Activated CD4-positive, CD25-positive, alpha-beta regulatory T cell treated with anti-CD3 and anti-CD28 coated beads, Interleukin-2, amount 50 U/mL, for 16 hours (primary cell): ENCODE measurements at places on chromosomes 7 and 10.

GRCh38 chr7:101952355-101953247 lies 135.2 kb downstream of the CUX1 start:
- DNase-seq = no peak

DNA sequence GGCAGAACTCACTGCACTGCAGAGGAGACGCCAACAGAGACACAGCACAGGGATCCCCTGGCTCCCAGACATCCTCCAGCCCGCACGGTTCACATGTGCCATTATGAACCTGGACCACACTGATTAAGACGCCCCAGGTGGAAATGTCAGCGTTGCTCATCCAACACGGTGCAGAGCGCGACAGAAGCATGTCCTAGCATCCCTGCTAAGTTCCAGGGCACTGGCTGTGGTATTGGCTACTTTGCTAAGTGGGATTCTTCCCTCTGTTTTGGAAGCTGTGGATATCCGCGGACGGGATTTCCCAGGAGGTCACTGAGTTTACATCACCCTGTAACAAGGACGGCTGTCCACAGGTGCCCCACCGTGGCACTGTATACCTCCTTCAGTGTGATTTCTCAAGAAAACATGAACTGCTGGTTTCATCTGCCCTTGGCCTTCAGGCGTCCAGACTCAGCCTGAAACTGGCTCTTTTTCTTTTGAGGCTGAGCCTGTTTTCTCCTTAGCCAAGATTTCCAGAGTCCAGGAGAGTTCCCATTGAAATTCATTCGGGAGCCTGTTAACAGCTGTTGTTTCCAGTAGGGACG lies 324.0 kb downstream of the WDR37 start:
- DNase-seq = no peak

DNA sequence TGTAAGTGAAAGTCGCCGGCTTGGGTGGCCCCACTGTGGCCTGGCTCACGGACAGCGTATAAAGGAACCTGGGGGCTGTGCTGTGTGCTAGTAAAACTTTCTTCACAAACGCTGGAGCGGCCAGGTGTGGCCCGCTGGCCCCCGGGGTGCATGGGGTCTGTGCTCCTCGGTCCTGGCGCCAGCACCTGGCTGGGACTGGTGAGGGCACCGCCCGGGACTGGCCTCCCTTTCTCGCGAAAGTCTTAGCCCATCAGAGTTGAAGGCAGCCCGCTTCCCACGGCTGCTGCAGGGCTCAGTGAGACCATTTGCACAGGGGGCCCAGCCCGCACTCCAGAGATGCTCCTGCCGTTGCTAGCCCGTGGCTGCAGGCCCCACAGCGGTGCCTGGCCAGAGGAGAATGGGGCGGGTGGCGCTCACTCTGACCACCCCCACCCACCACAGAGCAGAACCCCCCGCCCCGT lies 5.8 kb downstream of the PWWP2B start:
- DNase-seq = no peak

DNA sequence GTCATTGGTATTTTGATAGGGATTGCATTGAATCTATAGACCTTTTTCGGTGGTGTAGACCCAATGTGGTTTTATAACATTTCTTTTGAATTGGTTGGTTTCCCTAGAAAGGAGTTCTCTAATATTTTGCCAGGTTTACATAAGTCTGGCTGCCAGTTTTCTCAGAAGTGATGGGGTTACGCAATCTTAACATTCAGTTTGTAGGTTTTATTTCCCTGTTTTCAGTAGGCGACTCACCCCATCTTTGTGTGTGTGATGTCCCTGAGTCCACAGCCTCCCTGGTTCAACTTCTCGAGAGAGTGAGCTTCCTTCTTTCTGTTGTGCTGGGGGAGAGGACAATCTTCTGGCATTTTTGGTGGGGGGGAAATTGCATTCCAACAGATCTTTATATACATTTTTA lies 9.6 kb upstream of the KIF5B start:
- no peak for DNase-seq

- DNase-seq = no peak
These were observed 27.9 kb downstream of the DUSP5 start for GRCh38 chr10:110525349-110526260.

DNA sequence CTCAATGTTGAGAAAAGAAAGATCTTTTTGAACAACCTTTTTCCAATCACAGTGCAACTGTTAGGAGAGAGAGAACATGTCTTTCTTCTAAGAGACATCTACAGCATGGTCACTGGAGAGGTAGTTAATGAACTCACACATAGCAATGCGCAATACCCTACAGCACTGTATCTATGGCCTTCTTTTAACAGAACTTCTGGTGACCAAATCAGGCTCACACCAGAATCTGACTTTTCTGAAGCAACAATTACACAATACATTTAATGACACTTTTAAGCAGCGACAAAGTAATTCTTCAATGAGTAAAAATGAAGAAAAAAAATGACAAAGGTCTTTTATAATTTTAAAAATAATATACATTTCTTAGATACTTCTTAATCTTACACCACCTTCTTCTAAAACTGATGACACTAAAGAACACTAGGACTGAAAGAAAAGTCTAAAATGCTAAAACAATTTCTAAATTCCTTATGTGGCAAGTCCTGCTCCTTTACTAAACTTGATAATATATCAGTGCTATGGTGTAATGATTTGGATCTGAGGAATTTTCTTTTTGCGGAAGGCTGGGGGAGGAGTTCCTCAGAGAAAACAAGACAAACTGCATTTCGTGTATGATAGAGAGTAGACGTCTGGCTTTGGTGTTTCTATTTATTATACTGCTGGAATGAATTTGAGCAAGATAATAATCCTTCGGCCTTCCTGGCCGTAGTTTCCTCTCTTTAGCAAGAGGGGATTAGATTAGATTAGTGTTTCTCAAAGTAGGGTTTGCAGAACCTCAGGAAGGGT lies 166.3 kb downstream of the ZNF438 start:
- no peak for DNase-seq

DNA sequence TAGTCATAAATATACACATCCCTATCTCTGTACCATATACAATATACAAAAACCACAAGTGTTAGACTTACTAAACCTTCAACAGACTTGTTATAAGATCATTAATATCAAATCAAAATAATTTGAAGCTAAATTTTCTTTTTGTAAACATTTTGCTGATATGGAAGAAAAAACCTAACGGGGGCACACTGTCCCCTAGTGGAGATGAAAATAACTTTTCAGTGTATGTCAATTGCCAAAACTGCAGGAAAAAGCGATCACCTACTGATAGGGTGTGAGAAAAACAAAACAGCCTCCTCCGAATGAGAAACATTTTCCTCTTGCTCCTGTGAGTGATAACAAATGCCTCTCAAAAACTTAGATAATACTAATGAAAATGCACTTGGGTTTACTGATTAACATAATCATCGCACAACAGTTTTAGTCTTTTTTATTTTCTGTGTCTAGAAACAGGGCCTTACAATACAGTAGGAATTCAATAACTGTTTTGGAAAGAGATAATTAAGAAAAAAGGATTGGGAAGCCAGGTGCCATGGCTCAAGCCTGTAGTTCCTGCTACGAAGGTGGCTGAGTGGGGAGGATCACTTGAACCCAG lies 322.7 kb downstream of the CRPPA start:
- no peak for DNase-seq

DNA sequence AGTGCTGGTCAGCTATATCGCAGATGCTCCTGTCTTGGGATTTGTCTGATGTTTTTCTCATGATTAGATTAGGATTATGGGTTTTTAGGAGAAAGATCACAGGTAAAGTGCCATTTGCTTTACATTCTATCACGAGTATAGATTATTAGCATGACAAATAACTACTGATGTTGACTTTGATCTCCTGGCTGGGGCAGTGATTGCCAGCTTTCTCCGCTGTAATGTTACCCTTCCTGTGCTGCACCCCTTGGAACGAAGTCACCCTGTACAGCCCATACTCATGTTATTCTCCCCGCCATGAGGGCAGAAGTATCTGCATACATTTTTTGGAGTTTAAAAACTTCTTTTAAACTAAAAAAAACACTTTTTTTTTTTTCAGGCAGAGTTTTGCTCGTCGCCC lies 10.8 kb upstream of the CLDN4 start:
- no peak for DNase-seq

GRCh38 chr7:30950197-30950596 lies 13.6 kb upstream of the GHRHR start:
- no peak for DNase-seq

- DNase-seq = no peak
These were observed 153.7 kb downstream of the TNS3 start for GRCh38 chr7:47428052-47428767.

DNA sequence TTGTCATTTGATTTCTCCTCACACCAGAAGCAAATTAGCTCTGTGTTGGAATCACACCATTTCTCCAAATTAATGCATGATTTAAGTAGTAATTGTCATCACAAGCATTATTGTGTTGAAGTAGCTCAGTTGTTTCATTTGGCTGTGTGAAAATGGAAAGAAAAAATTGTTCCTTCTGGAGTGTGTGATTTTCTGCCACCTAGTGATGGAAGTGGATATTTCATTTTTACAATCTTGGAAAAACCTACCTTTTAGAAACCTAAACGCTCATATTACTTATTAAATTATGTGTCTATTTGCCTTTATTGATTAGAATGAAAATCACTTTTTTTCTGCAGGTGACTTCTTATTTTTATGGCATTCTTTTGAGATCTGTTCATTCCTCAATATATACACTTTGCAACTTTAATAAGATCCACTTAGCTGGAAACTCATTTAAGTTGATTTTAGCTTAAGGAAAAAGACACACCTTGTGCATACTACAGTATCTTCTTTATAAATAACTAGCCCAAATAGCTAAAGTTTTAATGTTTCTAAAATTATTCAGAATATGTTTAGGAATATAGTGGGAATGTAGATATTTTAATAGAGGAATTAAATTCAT lies 50.0 kb downstream of the SRI start:
- DNase-seq = no peak

GRCh38 chr7:868189-868486 lies 8.2 kb upstream of the GET4 start:
- DNase-seq = no peak

- DNase-seq = no peak
These were observed 82.7 kb downstream of the SVOPL start for GRCh38 chr7:138618506-138618905.

GRCh38 chr10:114276671-114277070 lies 37.6 kb downstream of the VWA2 start:
- no peak for DNase-seq

DNA sequence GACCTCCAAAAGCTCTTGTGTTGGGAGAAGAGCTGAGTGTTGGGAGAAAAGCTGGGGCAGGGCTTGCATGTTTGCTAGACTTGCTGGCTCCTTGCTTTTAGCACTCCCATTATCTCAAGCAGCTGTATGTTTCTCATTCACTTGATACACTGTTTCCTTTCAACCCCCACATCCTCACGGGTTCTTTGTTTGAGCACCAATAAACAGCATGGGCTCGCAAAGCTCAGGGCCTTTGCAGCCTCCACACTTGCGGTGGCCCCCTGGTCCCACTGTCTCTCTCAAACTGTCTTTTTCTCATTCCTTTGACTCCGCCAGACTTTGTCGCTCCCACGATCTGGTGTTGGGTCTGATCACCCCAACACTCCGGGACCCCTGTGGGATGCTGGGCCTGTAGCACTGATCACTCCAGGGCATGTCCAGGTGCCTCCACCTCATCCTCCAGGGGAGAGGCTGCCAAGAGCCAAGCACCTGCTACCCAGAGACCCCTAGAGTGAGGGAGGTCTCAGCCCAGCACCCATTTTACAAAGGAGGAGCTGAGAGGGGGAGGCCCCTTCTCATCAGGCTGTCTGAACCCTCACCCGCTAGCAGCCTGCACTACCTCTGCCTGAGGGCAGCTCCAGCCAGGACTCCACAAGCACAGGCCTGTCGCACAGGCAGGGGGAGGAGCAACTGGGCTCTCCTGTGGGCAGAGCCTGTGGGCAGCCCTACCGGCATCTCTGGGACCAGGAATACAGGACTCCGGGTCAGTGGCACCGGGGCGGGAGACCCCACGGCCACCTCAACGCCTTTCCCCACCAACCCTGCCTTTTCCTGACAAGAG lies 49.1 kb upstream of the MSMB start:
- DNase-seq = no peak

DNA sequence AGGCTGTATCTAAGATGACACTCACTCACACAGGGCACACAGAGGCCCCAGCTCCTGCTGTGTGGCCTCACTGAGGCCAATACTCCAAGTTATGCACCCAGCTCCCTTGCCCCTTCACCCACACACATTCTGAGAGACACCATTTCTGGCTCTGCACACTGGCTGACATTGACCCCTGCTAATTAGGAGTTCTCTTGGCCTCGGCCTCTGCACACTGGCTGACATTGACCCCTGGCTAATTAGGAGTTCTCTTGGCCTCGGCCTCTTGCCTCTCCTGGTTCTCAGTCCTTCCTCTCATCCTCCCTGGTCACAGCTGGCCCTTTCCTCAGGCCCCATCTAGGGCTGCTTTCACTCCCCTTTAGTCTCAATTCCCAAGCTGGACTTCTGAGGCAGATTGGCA lies 97.3 kb downstream of the GRID1 start:
- no peak for DNase-seq

DNA sequence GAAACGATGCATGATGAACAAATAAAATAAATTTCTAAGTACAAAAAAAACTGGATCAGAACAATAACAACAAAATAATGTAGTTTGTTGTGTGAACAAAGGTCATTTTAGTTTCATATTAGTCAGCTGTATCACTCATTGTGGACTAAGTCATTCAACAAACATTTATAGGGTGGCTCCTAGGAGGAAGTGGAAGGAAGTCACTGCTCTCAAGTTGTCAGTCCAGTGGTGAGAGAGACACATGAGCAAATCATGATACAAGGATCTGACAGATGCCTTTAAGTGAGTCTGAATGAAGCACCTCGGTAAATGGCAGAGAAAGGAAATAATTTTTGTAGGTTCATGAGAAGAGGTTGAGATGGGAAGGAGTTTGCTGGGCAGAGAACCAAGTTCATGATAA lies 56.8 kb downstream of the EPDR1 start:
- DNase-seq = no peak

DNA sequence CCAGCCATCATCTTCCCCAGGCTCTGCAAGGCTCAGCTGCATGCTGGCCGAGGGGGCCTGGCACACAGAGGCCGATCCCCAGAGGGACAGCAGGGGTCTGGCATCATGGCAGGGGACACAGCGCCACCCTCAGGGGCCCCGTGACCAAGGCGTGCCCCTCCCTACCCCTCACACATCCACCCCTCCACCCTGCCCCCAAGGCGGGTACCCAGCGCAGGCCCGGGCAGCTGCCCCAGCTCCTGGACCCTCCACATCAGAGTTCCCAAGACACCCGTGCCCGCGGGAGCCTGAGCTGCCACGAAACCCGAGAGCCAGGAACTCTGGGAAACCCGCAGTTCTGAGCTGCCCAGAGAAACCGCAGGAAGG lies 46.5 kb upstream of the TNRC18 start:
- DNase-seq = no peak

DNA sequence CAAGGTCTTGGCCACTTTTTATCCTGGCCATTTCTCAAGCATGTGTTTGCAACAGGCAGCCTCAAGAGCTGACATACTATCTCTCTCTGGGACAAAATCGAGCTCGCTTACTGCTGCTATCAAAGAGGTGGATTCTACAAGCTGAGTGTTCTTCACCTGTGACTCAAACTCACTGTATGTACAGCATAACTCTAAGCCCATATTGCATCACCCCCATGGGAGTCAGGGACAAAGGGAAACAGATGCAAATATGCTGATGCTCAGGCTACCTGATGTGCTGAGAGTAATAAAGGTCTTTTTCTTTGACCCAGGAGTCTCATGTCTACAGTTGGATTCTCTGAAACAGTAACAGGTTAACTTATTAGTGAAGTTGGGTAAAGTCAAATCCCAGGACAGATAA lies 45.2 kb downstream of the PCLO start:
- DNase-seq = no peak
